ENCODE measurements at places on chromosomes 2 and 18.

GRCh38 chr2:173119069-173119807 lies 43.6 kb downstream of the MAP3K20 start:
- DNase-seq, result no peak

- DNase-seq, result no peak
Observed at GRCh38 chr2:128298846-128299507, 19.7 kb downstream of the HS6ST1 start.

DNA sequence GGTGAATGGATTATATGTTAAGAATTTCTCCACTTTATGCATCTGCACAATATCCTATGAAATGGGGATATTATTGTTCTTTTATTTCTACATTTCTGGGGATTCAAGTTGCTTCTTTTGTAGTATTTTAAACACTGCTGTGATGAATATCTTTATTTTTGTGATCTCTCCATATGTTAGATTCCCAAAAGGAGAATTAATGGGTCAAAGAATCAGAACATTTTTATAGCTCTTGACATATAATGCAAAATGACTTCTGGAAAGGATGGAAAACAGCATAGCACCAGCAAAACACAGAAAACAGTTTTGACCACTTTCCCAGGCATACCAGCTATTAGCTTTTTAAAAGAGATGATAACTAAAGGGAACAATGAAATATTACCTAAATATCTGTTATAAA lies 135.5 kb downstream of the NCKAP5 start:
- DNase-seq, result no peak

DNA sequence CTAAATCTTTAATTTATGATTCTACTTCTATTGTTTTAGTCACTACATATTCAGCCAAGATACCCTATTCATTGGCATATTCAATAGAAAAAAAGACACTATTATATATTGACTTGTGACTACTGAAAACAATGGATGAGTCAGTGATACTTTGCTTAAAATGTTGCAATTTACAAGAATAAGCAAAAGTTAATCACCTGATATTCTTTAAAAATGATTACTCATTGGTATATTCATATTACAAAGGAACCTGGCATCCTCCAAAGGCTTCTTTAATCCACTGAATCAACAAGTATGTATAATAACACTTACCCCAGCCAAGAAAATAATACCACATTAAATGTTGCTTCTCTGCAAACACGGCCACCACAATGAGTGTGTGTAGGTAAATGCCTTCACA lies 87.8 kb downstream of the CALCRL start:
- DNase-seq, result no peak

- DNase-seq, result no peak
Observed at GRCh38 chr2:239238839-239239606, 161.8 kb downstream of the HDAC4 start.

- DNase-seq, result no peak
Observed at GRCh38 chr18:74331404-74331803, 15.8 kb downstream of the C18orf63 start.

DNA sequence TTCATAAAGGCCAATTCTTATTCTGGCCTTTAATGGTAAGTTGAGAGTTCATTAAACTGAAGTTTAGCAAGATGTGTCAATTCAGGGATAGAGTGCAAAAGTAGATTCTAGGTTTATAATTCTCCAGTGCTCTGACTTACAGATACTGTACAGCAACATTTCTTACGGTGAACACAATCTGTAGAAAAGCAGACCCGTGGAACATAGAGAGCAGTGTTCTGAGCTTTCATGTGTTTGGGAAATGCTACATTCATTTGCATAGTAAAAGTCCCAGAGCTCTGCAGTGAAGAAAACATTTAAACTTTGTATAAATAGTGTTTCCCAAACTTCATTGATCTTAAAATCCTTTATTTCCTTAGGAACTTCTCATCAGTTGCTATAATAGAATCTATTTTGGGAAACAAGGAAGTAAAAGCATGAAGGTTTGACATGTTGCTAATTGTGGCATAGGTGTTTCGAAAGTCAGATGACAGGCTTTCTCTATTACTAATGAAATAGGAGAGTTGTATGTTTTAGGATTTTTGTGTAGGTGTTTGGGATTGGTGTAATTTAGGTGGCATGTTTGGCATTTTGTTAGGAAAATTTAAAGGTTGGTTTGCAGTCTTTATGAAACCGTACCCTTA lies 138.2 kb downstream of the ASXL3 start:
- no peak for DNase-seq

DNA sequence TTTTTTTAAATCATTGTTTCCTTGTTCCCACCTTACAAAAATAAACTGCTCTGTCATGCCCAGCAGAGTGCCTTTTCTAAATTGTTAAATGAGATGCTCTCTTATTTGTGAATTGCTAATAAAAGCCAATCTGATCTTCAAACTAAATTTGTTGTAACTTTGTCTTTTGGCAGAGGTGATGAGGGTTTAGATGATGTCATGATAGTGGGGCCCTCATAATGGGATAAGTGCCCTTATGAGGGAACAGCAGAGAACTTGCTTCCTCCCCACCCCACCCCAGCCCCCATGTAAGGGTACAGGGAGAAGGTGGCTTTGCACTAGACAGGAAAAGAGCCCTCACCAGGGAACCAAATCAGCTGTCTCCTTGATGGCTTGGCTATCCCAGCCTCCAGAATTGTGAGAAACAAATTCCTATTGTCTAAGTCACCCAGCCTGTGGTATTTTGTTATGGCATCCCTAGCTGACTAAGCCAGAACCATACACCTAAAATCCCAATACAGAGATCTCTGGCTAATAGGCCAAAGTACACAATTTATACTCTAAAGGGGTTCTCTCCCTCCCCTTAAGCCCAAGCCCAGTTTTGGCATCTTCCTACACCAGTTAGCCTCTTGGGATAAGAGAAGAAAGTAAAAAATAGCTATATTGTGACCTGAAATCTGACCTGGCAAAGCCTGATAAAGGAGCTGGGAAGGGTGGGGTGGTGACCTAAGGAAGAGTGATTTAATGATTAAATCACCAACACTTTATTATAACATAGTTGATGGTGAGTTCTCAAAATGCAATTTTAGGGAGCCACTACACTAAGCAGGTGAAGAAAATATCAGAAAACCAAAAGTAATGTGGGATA lies 40.3 kb upstream of the HNRNPA3 start:
- DNase-seq, result no peak

- DNase-seq, result no peak
Observed at GRCh38 chr2:105732101-105732500, 12.6 kb upstream of the NCK2 start.

- no peak for DNase-seq
Observed at GRCh38 chr2:36489281-36489680, 108.7 kb downstream of the FEZ2 start.

GRCh38 chr18:70453058-70453775 lies 164.4 kb downstream of the SOCS6 start:
- no peak for DNase-seq

DNA sequence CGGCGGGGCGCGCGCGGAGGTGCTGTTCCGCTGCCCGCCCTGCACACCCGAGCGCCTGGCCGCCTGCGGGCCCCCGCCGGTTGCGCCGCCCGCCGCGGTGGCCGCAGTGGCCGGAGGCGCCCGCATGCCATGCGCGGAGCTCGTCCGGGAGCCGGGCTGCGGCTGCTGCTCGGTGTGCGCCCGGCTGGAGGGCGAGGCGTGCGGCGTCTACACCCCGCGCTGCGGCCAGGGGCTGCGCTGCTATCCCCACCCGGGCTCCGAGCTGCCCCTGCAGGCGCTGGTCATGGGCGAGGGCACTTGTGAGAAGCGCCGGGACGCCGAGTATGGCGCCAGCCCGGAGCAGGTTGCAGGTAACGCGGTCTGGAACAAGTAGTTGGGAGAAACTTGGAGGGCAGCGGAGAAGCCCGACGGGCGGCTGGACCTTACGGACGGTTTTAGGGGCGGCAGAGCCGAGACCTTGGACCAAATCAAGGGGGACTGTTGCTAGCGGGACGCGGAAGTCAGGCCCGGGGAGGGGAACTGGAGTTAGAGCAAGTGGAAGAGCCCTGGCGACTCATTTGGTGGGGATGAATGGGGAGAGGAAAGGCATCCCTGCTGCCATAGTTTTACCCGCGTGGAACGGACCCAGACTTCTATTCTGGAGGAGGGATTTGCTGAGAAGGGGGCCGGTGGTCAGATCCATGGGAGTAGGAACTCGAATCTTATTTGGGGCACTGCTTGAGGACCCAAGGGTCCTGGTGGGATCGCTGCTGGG lies 573 bp downstream of the IGFBP2 start:
- no peak for DNase-seq

- DNase-seq, result no peak
Observed at GRCh38 chr2:234950730-234951663, 820 bp upstream of the SH3BP4 start.

- no peak for DNase-seq
Observed at GRCh38 chr2:178123163-178123562, 10.9 kb downstream of the RBM45 start.

GRCh38 chr2:40451918-40452605 lies at the start of gene SLC8A1:
Gene SLC8A1 (minus strand): TSS chr2:40452090.
- no peak for DNase-seq

DNA sequence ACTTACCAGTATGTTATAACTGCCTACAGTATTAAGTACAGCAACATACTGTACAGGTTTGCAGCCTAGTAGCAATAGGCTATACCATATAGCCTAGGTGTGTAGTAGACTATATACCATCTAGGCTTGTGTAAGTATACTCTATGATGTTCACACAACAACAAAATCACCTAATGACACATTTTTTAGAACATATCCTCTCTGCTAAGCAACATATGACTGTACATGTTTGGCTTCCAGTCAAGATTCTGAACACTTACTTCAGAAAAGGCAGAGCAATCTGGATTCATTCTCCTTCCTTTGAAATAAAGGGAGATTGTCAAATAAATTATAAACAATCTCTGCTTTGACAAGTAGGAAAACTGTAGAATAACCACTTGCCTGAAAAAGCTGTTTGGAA lies 81.8 kb downstream of the EXOC6B start:
- DNase-seq, result no peak

- DNase-seq, result no peak
Observed at GRCh38 chr2:47486841-47487497, 84.0 kb downstream of the MSH2 start.

Data from stimulated activated CD8-positive, alpha-beta memory T cell treated with anti-CD3 and anti-CD28 coated beads, Interleukin-7, amount 100 ng/mL, for 1 hour (primary cell).